ENCODE measurements at places on chromosomes 2 and 18.
A peak's percentile ranks its signal among the peaks of the same experiment; 100 is the strongest.

GRCh38 chr2:231104115-231104713, 20.6 kb downstream of the HTR2B start:
- peaks cover 16% of the 10 kb centered on the region for H3K36me3 ChIP-seq
- H3K27ac ChIP-seq: peak overlapping the region; percentile 62
- peaks cover 24% of the 10 kb centered on the region for H3K4me1 ChIP-seq
- no peak overlapping the region for H3K4me3 ChIP-seq
- peak; percentile 11 for DNase-seq

DNA sequence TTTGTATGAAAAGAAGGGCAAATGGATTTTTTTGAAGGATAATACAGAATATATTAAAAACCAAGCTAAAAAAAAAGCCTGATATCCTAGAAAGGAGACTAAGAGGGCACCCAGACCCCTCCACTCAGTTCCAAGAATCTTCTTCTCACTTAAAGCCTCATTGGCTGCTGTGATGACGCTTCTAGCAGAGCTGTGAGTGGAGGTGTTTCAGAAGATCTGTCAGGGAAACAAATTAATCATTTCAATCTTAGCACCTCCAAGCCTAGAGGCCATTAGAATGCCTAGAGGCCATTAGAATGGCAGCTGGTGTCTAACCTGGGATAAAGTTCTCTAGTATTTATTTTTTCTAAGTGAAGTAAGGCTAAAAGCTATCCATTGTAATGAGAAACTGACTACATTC, 164.2 kb upstream of the TMEM200C start:
- H3K36me3 ChIP-seq: no peaks in the 10 kb centered on the region
- H3K27me3 ChIP-seq: no peaks in the 10 kb centered on the region
- H3K27ac ChIP-seq: no peak overlapping the region
- H3K4me1 ChIP-seq: no peaks in the 10 kb centered on the region
- H3K4me3 ChIP-seq: no peak overlapping the region

DNA sequence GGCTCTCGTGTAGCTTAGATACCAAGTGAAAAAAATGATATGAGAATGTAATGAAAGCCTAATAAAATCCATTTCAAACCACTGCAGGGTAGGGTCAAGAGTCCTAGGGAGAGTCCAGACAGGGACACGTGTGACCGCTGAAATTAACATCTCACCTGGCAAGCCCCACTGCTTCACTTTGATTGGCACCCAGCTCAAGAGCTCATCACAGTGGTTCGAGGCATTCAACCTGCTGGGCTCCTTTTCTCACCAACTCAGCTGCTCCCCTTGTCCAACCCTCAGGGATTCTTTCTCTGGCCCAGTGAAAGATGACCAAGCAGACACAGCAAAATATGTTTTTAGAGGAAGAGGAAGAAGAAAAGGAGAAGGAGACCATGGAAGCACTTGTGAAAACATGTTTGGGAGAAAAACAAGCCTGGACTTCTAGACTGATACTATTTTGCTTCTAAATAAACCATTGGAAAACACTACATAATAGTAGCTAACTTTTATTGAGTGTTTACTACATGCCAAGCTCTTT, 49.2 kb upstream of the CREB1 start:
- H3K4me3 ChIP-seq: no peak overlapping the region
- H3K36me3 ChIP-seq: no peaks in the 10 kb centered on the region
- H3K27me3 ChIP-seq: no peaks in the 10 kb centered on the region
- H3K4me1 ChIP-seq: peaks cover 38% of the 10 kb centered on the region

- H3K4me1 ChIP-seq: no peaks in the 10 kb centered on the region
- no peak overlapping the region for H3K4me3 ChIP-seq
- no peaks in the 10 kb centered on the region for H3K27me3 ChIP-seq
- H3K36me3 ChIP-seq: no peaks in the 10 kb centered on the region
- DNase-seq: no peak
Measured at GRCh38 chr2:75595541-75596395, 35.0 kb upstream of the EVA1A start.

DNA sequence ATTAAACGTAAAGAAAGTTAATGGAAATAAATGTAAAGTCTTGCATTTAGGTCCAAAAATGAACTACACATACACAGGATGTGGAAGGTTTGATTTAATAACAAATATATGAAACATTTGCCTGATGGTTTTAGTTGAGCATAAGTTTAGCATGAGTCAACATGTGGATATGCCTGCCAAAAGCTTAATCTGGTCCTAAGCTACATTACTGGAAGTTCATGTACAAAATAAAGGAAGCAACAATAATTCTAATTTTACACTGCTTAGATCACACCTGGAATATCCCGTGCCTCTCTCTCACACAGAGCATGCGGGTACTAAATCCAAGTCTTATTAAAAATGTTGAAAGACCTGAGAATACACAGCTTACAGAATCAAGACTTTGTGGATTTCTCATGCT, 276.5 kb upstream of the NRP2 start:
- DNase-seq: no peak
- H3K4me1 ChIP-seq: peaks cover 26% of the 10 kb centered on the region
- H3K4me3 ChIP-seq: no peak overlapping the region
- no peaks in the 10 kb centered on the region for H3K27me3 ChIP-seq
- peak overlapping the region; percentile 30 for H3K27ac ChIP-seq

DNA sequence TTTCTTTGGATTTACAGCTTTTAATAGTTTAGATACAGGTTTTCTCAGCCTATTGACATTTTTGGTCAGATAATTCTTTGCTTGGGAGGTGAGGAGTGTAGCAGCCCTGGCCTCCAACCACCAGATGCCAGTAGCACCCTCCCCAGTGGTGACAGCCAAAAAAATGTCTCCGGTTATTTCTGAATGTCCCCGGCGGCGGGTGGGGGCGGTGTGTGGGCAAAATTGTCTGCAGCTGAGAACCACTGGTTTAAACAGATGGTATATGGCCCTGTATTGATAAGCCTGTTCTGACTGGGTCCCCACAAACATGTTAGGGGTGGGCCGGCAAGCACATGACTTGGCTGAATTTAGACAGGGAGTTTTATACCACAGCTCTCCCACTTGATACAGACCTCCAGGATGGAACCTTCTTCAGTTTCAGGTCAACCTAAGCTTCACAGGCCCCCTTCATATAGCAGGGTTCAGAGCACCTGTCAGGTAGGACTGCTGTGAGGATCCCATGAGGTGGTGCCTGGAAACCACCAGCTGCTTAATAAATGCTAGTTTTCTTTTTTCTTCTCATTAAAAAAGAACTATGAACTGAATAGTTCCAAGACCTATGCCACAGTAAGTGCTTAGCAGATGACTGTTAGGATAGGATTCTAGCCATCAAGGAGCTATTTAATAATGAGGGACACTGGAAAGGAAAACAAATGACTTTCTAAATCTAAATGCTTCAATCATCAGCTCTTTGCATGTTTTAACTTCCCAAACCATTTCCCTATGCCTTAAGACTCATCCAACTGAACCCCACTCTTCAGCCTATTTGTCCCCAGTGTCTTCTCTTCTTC, 18.1 kb downstream of the LPIN2 start:
- H3K27ac ChIP-seq: peak overlapping the region; percentile 79
- H3K4me1 ChIP-seq: peaks cover 66% of the 10 kb centered on the region
- H3K4me3 ChIP-seq: peak overlapping the region; percentile 34
- H3K36me3 ChIP-seq: no peaks in the 10 kb centered on the region
- no peak for DNase-seq
- H3K27me3 ChIP-seq: no peaks in the 10 kb centered on the region

DNA sequence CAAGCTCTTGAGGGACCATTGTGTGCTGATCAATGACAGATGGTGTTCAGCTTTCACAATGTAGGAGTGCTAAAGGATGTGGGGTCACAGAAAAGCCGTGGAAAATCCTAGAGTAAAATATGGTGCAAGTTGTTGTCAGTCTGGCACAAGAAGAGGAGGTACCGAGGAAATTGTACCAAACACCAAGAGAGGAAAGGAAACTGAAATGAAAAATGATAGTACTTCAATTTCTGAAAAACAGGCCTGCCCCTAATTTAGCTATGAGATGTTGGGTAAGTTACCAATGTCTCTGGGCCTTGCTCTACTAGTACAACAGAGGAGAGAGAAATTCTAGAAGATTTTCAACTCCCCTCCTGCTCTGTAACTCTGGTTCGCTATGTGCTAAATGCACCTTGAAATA, 78.8 kb upstream of the PELI1 start:
- no peaks in the 10 kb centered on the region for H3K36me3 ChIP-seq
- H3K27ac ChIP-seq: no peak overlapping the region
- no peak overlapping the region for H3K4me3 ChIP-seq
- H3K4me1 ChIP-seq: peaks cover 6% of the 10 kb centered on the region

GRCh38 chr2:12816379-12817306, 99.9 kb downstream of the TRIB2 start:
- no peak for DNase-seq
- H3K27ac ChIP-seq: no peak overlapping the region
- no peaks in the 10 kb centered on the region for H3K36me3 ChIP-seq
- peaks cover 6% of the 10 kb centered on the region for H3K4me1 ChIP-seq
- H3K4me3 ChIP-seq: no peak overlapping the region

DNA sequence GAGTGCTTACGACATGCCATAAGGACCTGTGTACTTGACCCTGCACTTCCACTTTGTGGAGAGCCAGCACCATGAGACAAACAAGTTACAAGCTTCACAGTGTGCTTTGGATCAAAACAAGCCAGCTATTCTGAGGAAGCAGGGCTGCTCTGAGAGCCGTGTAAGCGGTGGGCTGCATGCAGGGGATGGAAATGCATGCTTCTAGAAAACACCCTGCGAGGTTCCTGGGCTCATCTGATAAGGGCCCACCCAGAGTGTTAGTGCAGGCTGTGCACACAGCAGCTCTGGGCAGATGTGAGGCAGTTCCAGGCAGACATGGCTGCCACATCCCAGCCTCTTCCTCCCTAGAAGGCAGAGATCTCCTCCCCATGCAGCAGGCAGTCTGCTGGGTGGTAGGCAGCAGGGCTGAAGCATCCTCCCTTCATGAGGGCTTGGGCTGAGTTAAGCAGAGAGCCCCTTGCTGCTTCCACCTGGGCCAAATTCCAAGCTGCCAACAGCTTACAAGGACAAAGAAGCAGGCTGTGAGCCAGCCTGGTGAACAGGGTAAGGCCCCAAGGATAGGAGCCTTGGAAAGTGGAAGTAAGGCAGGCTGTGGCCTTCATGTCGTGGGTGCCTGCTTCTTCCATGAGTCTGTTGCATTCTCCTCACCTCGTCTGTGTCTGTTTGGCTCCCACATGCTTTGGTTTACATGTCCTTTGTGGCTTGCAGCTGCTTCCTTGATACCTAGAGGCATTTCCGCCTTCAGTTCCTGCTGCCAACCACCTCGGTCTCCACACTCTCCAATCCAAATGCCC, 7.7 kb downstream of the PSD4 start:
- no peak overlapping the region for H3K4me3 ChIP-seq
- no peaks in the 10 kb centered on the region for H3K36me3 ChIP-seq
- H3K27ac ChIP-seq: no peak overlapping the region

DNA sequence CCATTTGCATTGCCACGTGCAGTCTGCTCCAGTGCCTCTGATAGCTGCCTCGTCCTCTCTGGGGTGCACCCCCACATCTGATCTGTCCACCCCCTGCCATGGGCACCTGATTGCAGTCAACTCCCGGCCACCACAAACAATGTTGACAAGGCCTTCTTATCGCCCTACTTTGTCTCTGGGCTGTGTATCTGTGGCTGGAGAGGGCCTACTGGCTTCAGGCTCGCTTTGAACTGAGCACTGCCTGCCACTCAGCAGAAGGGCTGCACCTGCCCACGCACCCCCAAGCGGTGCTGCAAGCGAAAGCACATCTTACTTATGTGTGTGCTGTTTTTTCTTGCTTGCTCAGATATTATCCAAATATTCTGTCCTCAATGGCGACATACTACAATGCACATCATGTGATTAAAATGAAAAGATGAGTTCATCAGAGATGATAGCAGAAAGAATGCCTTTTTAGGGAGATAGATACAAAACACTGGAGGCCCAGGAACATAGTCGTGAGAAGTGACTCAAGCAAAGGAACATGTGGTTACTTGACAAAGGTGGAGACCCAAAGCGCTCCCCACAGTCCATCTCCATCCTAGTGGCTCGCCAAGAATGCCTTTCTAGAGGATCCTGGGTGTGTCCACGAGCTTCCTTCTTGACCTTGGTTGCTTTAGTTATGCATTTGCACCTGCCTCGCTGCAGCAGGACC, 28.8 kb downstream of the FBLN7 start:
- H3K36me3 ChIP-seq: no peaks in the 10 kb centered on the region
- no peak for DNase-seq
- no peaks in the 10 kb centered on the region for H3K27me3 ChIP-seq
- H3K4me1 ChIP-seq: no peaks in the 10 kb centered on the region

GRCh38 chr2:10762651-10763460, 41.4 kb downstream of the ATP6V1C2 start:
- H3K27ac ChIP-seq: no peak overlapping the region
- no peak for DNase-seq
- H3K36me3 ChIP-seq: no peaks in the 10 kb centered on the region
- H3K4me1 ChIP-seq: no peaks in the 10 kb centered on the region
- no peaks in the 10 kb centered on the region for H3K27me3 ChIP-seq

- no peak overlapping the region for H3K27ac ChIP-seq
- H3K4me1 ChIP-seq: no peaks in the 10 kb centered on the region
- no peaks in the 10 kb centered on the region for H3K36me3 ChIP-seq
- H3K4me3 ChIP-seq: no peak overlapping the region
- DNase-seq: no peak
Measured at GRCh38 chr2:54859416-54859815, 136.0 kb downstream of the EML6 start.

GRCh38 chr2:2960441-2961133, 417.0 kb downstream of the EIPR1 start:
- H3K27me3 ChIP-seq: no peaks in the 10 kb centered on the region
- H3K27ac ChIP-seq: no peak overlapping the region
- DNase-seq: no peak
